Activated CD4-positive, alpha-beta T cell treated with anti-CD3 and anti-CD28 coated beads, Interleukin-2, amount 10 ng/mL, durations not matched to agents 24 days and 14 days (primary cell): ENCODE measurements at places on chromosomes 7 and 10.

- peak; percentile 68 for DNase-seq
Measured at GRCh38 chr7:25858525-25859411, 293.2 kb upstream of the NFE2L3 start.

- DNase-seq: peak; percentile 80
Measured at GRCh38 chr7:21261627-21262594, 166.0 kb upstream of the SP4 start.

- peak; percentile 65 for DNase-seq
Measured at GRCh38 chr10:128103229-128103714, 23.0 kb downstream of the MKI67 start.

- DNase-seq: no peak
Measured at GRCh38 chr7:123714296-123715080, 34.3 kb downstream of the WASL start.

DNA sequence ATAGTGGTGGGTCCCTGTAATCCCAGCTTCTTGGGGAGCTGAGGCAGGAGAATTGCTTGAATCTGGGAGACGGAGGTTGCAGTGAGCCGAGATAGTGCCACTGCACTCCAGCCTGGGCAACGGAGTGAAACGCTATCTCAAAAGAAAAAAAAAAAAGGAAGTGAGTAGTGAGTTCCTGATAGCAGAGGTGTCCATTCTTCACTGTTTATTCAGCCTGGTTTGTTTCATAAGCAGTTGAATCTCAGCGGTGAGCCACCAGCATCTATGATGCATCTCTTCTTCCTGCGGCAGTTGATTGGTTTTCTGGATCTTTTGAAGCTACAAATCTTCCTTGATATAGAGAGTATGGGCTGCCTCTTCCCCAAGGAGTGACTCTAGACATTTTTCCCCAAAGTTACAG lies 316.1 kb upstream of the MTPN start:
- DNase-seq: no peak

DNA sequence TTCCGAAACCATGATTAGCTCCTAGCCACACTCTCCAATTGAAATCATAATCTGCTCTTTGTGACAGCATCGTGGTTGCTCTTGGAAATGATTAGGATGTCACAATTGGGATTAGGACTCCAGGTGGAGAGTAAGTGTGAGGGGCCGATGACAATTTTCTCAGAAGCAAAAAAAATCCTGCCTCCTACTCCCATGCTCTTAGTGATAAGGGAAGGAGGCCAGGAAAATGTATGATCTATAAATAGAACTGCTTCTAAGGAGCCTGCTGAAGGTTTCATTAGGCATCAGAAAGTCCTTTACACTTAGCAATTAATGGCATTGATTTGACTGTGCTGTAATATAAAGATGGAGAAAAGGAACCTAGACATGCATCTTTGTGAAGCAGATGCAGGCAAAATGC lies 226.3 kb upstream of the AGK start:
- DNase-seq: no peak

GRCh38 chr7:35316549-35316948 lies 62.6 kb upstream of the TBX20 start:
- DNase-seq: no peak

DNA sequence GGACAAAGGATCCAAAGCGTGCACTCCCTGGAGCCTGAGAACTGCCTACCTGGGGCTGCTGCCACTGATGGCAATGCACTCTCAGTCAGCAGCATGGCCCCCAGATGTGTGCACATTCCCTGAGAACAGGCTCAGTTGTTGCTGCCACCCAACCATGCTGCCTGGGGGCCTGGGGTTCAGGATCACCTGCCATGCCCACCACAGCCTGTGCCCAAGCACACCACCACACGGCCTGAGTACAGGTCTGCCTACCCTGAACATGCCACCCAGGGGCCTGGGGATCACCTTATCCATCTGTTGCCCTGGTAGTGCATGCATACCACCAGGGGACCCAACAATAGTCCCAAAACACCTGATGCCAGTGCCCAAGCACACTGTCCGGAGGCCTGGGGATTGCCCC lies 1174.5 kb downstream of the SORCS1 start:
- no peak for DNase-seq

DNA sequence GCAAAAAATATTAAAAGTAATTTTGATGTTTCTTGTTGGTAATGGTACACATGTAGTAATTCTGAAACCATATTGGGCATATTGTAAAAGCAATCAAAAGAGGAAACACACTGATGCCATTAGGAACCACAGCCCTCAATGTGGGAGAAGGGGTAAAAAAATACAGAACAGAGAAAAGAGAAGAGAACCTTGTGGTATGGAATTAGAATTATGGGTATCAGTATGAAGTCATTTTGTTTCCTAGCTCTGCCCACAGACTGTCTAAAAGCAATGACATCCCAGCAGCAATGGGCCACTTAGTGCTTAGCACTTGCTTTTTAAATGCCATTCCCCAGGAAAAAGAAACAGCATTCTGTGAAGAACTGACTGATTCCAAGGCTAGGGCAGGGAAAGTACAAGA lies 61.5 kb downstream of the CPVL start:
- DNase-seq: no peak

DNA sequence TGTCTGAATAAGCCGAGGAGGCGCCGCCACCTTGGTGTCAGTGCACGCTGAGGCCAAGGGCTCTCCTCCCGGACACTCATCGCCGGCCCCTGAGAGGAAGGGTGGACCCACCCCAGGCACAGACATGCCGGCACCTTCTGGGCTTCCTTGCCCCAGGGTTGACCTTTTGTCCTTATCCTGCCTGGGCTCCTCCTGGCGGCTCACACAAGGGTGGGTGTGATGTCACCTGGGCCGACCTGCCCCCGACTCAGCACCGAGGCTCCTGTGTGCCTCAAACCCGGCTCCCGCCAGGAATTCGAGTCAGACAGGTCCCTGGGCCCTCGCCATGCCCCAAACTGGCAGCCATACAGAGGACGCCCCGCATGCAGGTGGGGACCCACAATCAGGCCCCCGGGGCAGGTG lies 17.7 kb upstream of the CFAP46 start:
- DNase-seq: no peak

GRCh38 chr10:72134785-72135767 lies 46.7 kb upstream of the SPOCK2 start:
- DNase-seq: no peak

DNA sequence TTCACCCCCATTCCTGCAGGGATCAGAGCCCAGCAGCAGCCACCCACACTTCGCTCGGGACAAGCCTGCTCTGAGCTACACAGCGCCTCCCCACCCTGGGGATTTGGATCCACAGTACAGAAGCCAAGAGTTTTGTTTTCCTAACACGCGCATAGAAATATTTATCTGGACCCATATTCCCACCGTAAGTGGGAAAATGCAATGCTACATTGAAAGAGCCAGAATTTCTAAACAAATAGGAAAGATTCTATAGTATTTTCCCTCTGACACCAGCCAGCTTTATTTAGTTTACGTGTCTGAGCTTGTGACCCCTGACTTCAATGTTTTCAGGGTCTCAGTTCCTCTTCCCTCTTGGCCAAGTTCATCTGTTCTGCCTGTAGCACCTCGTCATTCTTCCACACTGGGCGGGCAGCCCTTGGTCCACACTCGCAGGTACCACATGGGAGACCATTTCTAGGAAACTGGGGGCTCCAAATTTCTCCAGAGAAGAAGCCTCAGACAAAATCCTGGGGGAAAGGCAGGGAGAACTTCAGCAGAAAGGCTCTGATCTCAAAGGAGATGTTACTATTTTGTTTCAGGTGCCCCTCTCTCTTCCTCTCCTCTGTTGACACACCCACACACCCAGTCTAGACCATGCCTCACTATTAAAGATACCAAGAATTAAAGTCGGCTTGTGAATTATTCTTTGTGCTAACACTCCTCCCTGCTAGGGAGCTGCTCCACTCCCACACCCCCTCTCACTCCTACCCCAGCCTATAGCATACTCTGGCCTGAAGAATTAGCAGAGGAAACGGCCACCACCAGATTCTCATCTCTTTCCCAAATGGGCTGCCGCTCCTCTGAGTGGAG lies 116.0 kb upstream of the PCGF5 start:
- DNase-seq: no peak

DNA sequence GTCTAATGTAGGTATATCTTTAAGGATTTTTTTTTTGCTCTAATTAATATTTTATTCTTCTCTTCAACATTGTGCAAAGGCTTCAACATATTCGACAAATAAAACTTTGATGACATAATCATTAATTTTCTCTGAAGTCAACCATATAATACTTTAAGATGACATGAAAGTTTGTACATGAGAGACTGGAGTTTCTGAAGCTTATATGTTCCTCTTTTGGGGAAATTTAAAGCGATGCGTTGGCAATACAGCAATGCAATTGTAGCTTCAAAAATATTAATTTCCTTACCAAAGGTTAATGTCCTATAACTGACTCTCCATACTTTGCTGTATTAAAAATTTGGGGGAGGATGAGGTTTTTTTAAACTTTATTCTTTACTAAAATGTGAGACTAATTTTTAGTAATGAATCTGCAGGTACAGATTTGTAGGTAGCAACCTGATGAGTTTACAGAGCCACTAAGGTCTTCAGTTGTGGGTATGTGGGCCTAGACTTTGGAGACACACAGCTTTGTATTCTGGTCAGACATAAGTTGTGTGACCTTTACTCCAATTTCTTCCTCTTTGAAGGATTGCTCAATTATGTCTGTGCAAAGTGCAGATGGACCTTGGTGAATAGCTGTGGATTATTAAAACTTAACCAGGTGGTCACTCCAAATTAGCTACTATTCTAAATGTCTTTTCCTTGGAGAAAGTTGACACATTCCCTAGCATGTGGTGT lies 18.0 kb upstream of the LIPA start:
- no peak for DNase-seq

DNA sequence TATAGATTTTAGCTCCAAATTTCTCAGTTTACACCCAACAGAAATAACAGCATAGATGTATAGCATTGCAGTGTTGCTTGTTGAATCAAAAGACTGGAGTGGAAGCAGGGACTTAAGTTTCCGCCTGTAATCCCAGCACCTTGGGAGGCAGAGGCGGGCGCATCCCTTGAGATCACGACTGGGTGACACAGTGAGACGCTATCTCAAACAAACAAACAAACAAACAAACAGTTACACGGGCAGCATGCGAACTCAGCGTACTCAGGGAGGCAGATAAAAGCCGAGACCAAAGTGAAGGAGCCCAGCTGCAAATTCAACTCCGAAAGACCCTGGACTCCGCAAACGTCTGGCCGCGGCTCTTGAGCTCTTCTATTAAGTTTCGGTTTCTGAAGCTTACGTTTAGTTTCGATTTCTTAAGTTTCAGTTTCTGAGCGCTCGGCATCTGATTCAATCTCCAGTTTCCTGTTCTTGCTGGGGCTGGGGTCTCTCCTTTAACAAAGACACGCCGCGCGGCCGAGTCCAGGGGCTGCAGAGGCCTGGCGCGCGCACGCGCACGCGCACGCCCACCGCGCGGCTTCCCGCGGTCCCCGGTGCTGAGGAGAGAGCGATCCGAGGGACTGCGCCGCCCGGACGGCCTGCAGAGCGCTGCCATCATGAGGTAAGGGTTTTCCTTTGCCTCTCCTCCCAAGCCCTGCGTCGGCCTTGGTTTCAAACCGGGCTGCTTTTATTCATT lies at the start of gene IFIT5:
IFIT5 (plus strand) TSS at position 423 of the 733 bp plus-strand sequence; CDS start at position 654, 231 bp downstream.
- peak; percentile 91 for DNase-seq

GRCh38 chr7:125118444-125118843 lies 188.8 kb upstream of the POT1 start:
- DNase-seq: no peak

GRCh38 chr10:111298031-111298430 lies 221.2 kb downstream of the ADRA2A start:
- no peak for DNase-seq

GRCh38 chr10:124566981-124567835 lies 105.6 kb downstream of the LHPP start:
- no peak for DNase-seq

DNA sequence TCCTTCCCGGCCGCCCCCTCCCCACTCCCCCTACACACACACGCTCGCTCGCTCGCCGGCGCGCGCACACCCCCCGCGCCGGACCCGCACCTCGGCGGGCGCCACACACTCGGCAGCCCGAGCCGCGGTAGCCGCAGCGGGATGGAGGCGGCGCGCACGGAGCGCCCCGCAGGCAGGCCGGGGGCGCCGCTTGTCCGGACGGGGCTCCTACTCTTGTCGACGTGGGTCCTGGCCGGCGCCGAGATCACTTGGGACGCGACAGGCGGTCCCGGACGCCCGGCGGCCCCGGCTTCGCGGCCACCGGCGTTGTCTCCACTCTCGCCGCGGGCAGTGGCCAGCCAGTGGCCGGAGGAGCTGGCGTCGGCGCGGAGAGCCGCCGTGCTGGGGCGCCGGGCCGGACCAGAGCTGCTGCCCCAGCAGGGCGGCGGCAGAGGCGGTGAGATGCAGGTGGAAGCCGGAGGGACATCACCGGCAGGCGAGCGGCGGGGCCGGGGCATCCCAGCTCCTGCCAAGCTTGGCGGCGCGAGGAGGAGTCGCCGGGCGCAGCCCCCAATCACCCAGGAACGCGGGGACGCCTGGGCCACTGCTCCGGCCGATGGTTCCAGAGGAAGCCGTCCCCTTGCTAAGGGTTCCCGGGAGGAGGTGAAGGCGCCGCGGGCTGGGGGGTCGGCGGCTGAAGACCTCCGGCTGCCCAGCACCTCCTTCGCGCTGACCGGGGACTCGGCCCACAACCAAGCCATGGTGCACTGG lies at the start of gene SORCS3:
SORCS3 (plus strand) TSS at position 104 of the 750 bp plus-strand sequence.
- no peak for DNase-seq
